ENCODE measurements at places on chromosomes 16 and 17.

GRCh38 chr17:78362232-78362631 lies 2.4 kb upstream of the SOCS3 start:
- no peak for DNase-seq

DNA sequence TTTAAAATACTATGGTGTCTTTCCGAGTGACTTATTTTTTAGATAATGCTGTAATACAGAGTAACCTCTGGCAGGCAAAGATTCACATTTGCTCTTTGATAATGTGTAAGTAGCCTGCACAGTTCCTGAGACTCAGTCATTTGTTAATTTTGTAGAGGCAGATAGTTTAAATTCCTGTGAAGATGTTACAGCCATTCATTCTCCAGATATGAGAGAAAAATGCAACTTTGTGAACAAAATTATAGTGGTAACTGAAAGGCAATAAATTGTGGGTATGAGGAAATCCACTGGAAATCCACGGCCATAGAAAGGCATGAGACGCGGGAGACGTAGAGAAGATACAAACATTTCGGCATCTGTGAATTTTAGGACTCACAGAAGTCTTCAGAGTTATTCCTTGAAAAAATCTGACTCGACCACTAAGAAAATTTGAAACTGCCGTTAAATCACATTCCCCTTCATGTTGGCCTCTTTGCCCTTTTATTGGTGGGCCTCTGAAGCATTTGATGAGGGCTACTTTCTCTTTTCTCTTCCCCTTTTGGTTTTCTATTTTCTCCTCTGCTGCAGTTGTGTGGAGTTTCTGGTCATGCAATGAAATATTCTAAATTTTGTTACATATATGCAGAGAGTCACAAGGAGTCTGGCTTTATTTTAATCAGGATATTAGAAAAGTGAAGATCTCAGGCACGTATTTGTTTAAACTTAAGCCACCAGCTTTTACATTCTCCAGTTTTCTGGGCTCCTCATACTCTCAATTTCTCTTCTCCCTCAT lies 18.8 kb downstream of the HS3ST3A1 start:
- DNase-seq = no peak

GRCh38 chr16:64398793-64399192 lies 723.1 kb downstream of the CDH11 start:
- DNase-seq = no peak

- no peak for DNase-seq
Observed at GRCh38 chr17:46766493-46767491, 51.7 kb downstream of the WNT3 start.

DNA sequence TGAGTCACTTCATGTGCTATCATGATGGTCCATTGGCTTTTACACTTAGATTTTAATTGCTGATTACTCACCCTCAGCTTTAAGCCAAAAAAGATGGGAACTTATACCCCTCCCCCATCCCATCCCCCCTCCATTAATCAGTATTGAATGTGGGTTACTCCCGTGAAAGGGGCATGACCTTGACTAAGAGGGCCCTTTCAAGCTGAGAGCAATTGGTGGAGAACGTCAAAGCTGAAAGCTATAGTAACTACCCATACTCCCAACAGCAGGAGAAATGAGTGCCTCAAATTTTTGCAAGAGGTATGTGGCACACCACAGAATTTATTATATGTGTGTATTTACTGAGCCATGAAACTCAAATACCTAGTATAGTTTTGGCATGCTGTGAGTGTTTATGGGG lies 99.7 kb upstream of the CDH8 start:
- DNase-seq = no peak

DNA sequence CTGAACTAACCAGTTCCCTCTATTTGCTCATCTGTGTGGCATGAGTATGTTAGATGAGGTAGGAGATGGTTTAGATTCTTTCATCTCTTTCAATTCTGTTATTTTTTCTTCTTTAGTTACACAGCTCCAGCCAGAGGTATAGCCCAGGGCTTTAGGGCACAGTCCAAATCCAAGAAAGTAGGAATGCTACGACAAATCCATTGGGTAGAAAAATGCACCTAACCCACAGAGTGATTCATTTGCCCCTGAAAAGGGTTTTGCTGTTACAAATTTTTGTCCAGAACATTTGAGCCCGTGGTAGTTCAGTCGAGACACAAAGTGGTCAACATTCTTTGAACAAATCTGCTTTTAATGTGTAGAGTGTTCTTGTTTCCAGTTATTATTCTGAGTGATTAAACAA lies 250.7 kb downstream of the HS3ST3A1 start:
- no peak for DNase-seq

DNA sequence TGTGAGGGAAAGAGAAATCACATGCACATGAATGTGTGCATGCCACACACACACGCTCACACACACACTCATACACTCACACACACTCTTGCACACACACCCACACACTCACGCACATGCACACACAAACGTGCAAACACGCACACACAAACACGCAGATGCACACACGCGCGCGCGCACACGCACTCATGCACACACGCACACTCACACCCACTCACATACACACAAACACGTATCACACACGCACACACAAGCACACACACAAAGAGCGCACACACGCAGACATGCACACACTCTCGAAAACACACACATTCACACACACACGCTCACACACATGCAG lies 72.2 kb downstream of the GAS7 start:
- DNase-seq = no peak

GRCh38 chr17:76446449-76447231 lies 6.3 kb downstream of the UBE2O start:
- DNase-seq = no peak

DNA sequence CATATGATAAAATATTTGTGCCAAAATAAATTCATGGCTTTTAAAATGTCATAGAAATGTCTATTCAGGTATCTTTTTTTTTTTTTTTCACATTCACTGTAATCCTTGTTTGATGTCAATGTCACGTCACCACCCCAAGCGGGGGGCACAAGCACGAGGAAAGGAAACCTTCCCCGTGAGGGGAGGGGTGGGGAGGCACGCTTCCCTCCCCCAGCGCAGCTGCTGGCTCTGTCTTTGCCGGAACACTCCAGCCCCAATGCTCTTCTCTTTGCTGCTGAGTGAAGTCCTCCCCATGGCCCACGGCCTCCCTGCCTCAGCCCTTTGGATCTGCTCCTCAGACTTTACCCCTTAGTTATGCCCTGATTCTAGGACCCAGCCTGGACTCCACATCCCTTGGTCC lies 1.5 kb downstream of the SLC35G3 start:
- no peak for DNase-seq

- DNase-seq = no peak
Observed at GRCh38 chr16:26316683-26317464, 625.1 kb downstream of the HS3ST4 start.

- no peak for DNase-seq
Observed at GRCh38 chr16:84159007-84159406, 13.9 kb downstream of the DNAAF1 start.

GRCh38 chr16:2520097-2520783 lies at the start of gene AMDHD2:
Gene AMDHD2 (plus strand): TSS chr16:2520371. CDS start chr16:2520459, 88 bp downstream.
- DNase-seq = peak; percentile 72

DNA sequence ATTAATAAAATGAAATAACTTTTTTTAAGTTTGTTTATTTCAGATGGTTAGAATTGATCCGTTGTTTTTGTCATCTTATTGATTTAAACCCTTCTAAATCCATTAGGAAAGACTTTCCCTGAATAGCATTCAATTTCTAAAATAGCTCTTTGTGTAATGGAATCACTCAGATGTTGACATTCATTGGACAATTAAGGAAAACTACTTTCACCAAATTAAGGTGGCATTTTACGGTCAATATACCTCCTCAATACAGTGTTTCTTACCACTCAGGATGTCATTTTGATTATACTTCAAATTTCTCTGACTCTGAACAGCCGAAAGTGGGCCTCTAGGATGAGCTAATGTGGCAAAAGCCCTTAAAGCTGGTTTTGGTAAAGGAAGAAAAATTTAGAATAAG lies 1.8 kb downstream of the ARL6IP1 start:
- no peak for DNase-seq

- DNase-seq = no peak
Observed at GRCh38 chr17:28663723-28664122, 1.7 kb downstream of the SUPT6H start.

GRCh38 chr17:45578516-45579455 lies 88.3 kb upstream of the PLEKHM1 start:
- no peak for DNase-seq

DNA sequence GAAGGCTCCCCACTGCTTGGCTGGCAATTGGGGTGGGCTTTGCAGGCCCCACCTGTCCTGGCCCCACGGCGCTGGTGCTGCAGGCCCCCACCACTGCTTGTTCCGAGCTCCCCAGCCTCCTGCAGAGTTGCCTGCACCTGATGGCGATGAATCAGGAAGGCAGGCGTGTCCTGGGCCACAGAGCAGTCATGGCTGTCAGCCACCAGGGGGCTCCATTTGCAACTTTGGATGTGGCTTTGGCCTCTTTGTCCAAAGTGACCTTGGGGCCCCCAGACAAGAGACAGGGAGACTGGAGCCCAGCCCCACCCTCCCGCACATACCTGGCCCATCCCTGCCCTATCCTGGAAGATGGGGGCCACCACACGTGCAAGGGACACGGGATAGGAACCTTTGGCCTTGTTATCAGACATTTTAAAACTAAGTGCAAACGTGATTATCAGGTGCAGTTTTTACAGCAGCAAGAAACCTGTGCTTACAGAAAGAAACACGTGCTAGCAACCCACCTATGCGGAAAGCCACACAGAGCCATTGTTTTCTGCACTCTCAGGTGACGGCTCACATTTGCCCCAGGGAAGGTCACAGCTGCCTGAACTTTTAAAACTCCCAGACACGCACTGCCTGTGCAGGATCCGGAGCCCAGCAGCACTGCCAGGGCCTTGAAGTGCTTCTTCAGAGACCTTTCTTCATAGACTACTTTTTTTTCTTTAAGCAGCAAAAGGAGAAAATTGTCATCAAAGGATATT lies at the start of gene DNASE1:
DNASE1 (plus strand) TSS at position 443 of the 743 bp plus-strand sequence. CDS start 683 bp downstream, outside the sequence.
- no peak for DNase-seq

GRCh38 chr17:11598274-11599221 lies at the start of gene DNAH9:
Gene DNAH9 (plus strand): TSS chr17:11598470. CDS start chr17:11598499, 29 bp downstream.
- peak; percentile 73 for DNase-seq

DNA sequence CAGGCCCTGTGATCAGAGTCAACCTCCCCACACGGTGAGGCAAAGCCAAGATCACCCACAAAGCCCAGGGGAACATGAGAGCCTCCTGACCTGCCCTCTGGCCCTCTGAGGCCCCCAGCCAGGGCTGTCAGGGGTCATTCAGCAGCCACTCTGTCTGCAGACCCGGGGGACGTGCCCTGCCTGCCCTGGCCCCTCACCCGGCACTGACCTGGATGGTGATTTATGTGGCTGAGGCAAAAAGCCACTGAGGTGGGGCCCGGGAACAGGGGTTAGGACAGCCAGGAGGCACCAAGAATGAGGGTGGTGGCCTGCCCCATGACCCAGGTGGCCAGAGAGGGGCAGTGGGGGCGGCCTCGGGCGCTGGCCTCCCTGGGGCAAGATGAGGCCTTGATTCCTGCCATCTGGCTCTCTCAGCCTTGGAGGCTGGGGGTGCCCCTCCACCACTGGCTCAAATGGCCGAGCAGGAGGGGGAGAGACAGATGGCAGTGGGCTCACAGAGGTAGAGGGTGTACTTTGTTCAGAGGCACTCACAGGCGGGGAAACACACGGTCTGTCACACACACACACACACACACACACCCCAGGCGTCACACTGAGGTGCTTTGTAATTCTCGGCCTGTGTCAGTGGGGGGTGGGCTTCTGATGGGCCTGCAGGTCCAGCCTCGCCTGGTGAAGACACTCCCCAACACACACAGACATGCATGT lies 174.0 kb upstream of the GSE1 start:
- no peak for DNase-seq

GRCh38 chr17:79043191-79043930 lies 19.4 kb downstream of the C1QTNF1 start:
- DNase-seq = no peak

DNA sequence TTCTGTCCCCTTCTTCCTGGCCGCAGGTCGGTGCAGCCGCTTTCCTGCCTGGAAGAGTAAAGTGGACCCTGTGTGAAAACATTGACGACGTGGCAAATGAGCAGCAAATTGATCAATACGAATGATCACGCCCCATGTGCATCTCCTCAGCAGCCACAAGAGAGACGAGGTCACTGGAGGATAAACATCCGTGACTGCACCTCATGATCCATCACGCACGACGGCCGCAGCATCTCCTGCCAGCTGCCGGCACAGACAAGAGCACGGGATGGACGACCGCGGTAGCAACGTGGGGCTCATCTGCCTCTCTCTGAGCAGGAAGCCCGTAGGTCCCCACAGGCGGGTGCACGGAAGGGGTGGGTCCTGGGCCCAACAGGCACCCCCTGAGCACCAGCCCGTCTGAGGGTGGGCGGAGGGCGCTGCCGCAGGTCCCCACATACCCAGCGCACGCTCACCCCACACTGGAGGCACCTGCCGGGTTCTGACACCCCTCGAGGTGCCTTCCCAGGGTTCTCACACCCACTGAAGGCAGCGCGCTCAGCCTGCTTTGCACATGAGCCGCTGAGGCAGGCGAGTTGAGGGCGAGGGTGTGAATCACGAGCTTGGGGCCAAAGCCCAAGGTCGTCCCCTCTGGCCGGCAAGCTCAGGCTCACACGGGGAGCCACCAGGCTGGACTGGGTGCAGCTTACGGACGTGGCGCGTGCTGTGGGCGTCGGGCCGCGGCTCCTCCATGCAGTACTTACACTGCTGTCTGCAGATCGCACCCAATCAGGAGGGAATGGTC lies 12.3 kb upstream of the CDH15 start:
- no peak for DNase-seq

DNA sequence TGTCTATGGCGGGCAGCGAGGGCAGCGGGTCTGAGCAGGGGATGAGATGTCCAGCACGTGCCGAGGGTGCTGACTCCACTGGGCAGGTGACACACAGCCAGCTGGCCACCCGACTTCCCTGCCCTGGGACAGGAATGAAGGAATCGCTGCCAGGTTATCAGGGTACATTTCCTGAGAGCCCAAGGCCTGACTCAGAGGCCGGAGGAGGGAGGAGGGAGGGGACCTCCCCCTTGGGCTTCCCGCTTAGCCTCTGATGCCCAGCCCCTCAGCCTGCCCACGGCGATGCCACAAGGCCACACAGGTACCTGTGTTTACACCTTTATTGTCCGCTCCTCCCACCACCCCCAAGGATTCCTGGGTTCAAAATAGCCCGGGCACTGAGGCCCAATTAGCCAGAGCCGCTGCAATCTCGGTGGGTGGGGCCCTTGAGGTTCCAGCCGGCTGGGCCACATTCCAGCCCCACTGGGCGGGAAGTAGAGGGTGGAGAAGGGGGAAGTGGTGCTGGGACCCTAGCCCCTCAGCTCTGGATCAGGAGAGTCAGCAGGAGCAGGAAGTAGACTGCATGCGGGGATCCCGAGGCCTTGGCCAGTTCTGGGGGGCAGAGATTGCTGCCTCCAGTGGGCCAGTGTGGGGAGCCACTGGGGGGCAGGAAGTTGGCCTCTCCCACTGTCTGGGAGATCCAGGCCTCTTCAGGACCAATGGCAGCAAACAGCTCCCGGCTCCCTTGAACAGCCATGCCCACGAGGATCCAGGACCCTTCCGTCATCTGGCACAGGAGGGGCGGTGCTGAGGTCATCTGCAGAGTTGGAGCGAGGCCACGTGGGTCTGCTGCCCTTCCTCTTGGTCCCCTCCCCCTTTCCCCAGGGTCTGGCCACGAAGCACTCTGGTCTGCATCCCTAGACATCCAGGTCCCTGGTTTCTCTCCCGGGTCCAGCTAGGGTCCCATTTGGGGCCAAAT lies 3.4 kb upstream of the PRSS8 start:
- DNase-seq = no peak
